ENCODE measurements at places on chromosomes 7 and 10.

DNA sequence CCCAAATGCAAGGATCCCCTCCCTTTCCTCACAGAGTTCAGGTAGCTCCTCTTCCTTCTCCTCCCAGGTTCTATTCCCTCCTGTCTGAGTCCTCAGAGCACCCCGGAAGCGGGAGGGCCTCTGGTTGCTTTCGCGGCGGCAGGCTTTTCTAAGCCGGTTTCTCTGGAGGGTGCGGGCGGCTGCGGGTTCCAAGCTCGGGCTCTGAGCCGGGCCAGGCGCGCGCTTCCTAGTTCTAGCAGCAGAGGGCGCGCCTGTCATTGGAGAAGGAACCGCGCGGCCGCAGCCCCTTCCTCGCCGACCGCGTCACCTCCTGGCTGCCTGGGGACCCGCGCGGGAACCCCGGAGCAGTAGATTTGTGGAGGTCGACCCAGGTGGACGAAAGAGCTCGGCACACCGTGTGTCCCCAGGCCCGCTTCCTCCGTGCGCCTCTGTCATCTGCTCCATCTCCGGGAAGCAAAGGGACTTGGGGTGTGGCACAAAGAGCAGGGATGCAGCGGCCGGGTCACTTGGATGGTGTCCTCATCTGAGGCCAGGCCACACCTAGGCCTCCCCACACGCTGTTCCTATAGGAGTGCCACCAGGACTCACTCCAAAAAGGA lies 389.0 kb upstream of the PODXL start:
- DNase-seq: no peak

DNA sequence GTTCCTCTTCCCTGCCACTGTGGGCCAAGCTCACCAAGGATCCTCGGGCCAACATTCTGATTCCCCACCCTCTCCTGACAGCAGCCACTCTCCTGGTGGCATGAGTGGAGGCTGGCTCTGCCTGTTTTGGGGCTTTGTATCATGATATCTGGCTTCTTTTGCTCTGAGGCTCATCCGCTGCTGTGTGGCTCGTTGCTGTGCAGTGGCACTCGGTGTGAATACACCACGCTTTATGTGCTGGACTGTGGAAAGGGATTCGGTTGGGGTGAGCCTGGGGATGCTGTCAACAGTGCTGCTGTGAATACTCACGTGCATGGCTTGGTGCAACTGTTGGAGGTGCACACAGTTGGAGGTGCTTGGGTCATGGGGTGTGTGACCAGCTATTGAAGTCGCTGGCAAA lies 208.5 kb downstream of the COBL start:
- no peak for DNase-seq

DNA sequence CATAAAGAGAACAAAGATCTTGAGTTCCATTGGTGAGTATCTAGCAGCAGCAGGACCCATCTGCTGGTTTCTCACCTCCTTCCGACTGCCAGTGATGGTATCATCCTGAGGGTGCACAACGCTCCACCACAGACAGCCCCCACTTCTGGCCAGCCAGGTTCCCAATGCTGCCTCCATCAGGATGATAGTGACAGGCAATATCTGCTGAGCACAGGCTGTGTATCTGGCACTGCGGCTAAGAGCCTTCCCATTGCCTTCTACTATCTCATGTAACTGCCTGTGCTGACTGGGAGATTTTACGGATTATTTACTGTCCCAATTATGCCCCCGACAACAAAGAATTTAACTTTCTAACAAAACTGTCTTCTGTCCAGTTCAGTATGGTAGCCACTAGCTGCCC lies 352.4 kb upstream of the AOAH start:
- DNase-seq: no peak

DNA sequence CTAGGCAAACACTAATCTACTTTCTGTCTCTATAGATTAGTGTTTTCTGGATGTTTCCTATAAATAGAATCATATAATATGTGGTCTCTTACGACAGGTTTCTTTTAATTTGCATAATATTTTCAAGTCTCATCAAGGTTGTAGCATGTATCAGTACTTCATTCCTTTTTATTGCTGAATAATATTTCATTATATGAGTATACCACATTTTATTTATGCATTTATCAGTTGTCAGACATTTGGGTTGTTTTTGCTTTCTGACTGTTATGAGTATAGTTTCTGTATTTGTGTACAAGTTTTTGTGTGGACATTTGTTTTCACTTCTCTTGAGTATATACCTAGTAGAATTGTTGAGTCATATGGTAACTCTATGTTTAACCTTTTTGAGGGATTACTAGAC lies 48.2 kb downstream of the SHOC2 start:
- no peak for DNase-seq

- no peak for DNase-seq
Measured at GRCh38 chr7:94195813-94196212, 191.7 kb upstream of the BET1 start.

- no peak for DNase-seq
Measured at GRCh38 chr7:155860461-155860839, 48.2 kb upstream of the SHH start.

DNA sequence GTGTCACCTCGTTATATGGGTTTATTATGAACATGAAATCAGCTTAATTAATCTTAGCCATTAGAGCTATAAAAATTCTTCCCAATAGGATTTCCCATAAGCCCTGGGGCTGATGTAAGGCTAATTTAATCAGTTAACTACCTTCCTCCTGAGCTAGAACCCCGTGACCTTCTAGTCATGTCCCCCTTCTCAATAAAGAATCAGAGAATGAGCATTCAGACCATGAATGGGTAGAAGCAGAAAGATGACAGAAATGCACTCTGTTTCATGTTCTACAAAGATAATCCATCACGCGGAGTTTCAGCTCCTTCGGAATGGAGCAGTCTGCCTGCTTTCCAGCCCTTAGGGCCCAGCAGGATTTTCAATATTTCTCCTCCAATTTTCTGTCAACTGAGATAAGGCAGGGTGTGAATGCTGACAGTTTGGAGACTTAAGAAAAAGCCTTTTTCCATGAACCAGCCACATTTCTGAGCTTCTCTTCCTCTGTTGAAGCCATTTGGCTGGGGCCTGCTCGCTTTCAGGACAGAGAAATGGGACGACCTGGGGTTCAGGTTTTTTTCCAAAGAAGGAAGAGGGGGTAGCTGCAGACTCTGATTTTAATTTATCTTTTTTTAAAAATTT lies 211.0 kb downstream of the NEBL start:
- DNase-seq: no peak

- DNase-seq: no peak
Measured at GRCh38 chr7:31464601-31465000, 49.3 kb upstream of the ITPRID1 start.

DNA sequence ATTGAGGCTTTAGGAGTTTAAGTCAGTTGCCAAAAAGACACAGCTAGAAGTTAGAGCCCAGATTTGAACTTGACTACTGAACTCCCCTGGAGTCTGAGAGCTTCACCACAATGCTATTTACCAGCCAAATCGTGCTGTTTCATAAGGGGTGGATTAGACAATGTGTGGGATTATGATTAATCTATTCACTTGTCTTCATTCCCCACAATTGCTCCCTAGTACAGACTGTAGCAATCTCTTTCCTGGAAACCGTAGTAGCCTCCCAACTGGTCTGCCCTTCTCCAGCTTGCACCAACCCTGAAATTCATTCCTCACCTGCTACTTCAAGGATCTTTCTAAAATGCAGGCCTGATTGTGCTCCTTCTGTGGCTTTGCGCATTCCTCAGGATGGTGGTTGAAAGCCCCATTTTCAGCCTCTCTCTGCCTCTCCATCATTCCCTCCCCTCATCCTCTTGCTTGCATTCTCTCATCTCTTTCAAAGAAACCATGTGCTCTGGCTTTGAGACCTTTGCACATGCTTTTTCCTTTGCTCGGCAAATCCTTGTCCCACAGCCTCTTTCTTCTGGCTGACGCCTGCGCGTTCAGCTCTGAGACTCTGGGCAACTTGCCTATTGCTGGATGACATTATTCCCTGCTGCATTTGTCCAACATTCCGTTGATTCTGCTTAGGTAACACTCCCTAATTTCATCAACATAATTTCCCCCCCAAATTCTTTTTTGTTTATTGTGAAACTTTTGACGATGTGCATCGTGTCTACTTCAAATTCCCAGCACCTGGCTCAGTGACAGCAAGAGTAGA lies 145.1 kb downstream of the ADRA2A start:
- DNase-seq: no peak

DNA sequence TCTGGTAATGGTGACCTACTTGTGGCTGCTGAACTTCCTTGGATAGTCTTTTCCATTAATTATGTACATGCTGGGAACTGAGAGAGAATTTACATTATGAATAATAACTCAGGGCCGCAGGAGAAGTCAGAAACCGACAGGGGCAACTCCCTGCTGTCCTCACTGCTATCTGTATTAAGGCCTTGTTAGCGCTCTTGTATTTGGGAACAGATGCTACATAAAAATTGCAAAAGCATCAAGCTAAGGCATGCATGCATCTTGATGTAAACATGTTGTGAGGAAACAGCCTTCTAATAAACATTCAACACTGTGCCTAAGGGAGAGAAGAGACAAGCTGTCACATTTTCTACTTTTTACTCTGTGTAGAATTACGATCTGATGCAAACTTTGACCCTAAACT lies 158.4 kb downstream of the PARD3 start:
- DNase-seq: no peak

- no peak for DNase-seq
Measured at GRCh38 chr10:94287336-94287735, 75.4 kb downstream of the NOC3L start.

DNA sequence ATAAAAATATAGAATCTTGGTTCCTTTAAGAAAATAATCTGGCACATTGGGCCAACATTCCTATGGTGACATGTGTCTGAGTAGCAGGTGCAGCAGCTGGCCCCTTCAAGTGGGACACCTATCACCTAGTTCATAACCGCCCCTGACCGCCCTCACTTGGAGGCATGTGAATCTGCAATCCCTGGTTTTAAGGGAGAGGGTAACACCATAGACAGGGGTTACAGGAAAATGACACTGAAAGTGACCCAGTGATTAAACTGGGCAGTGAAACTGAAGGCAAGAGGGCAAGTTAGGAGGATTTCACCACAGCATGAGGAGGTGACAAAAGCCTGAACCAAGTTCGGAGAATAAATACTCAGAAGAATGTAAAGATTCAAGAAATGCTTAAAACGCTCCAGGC lies 1.1 kb downstream of the RSU1 start:
- DNase-seq: no peak

DNA sequence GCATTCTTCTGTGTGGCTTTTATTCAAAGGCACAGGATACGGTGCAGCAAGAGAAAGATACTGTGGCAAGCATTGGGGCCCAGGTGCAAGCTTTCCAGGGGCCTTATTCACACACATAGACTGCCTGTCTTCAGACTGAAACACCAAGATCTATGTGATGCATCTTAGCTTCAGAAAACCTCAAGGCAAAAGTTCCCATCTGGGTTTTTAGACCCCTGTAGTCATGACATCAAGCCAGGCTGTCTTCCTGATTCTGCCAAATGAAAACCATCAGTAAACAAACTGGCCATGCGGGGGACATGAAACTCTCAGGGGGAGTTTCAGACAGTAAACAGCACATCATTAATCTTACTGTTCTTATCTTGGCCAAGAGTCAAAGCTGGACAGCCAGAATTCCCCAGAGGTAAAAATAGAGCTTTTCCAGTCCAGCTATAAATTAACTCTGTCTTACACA lies 9.8 kb downstream of the AGBL3 start:
- DNase-seq: no peak

DNA sequence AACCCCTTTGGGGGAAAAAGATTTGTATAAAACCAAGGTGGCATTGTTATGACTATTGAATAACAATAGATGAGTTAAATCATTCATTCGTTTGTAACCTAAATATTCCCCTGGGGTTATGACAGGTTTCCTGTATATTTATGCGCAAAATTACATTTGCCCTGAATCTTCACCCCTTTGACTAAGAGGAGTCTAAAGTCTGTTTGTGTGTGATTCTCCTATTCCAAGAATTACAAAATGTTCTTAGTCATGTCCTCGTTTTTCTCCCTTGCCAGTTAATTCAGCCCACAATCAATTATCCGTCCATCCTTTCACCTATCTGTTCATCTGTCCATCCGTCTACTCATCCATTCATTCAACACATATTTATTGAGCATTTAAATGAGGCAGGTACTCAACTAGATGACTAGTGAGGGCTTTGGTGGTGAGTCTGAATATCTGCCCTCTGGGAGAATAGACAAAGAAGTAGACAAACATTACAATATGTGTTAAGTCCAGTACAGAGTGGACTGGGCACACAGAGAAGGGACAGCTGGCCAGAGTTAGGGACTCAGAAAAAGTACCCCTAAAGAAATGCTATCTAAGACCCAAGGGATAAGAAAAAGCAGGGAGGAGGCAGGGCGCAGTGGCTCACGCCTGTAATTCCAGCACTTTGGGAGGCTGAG lies 35.6 kb upstream of the TCF7L2 start:
- DNase-seq: no peak

DNA sequence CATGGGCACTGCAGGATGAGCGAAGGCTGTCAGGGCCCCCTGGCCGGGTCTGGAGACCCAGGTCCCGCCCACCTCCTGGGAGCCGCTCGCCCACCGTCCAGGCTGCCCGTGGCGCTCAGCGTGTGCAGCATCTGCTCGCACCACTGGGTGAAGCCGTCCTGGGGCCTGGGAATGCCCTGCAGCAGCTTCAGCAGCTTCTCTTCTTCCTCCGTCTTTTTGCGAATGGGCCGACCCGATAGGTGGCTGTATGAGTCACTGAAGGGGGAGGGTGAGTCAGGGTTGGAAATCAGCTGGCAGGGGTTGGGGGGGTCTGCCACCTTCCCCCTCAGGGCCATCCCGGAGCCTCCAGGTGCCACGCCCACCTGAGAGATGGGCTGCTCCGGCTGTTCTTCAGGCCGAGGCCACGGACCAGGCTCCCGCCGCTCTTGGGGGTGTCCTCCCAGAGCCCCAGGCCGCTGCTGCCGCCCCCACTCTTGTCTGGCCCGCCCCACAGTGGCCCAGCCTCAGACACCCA lies 8.7 kb downstream of the GNB2 start:
- DNase-seq: no peak

DNA sequence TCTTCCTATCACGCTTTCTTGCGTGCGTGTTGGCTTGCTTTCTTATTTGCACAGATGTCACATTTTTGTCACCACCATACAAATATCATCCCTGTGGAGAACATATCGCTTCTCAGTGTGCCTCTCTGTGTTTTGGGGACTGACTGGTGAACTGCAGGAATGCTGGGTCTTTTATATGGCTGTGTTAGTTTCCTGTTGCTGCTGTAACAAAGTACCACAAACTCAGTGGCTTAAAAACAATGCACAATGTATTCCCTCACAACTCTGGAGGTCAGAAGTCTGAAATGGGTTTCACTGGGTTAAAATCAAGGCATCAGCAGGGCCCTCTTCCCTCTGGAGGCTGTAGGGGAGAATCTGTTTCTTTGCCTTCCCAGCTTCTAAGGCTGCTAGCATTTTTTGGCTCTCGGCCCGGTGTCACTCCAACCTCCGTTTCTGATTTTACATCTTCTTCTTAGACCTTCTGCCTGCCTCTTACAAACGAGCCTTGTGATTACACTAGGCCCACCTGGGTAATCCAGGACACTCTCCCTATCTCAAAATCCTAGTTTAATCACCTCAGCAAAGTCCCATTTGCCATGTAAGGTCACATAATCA lies 82.0 kb downstream of the LRMDA start:
- DNase-seq: no peak
